Stimulated activated CD8-positive, alpha-beta memory T cell treated with anti-CD3 and anti-CD28 coated beads, Interleukin-12 subunit alpha, Interleukin-12 subunit beta, amount 100 ng/mL, for 4 hours (primary cell): ENCODE measurements at places on chromosomes 5 and 9.

- DNase-seq, result no peak
Measured at GRCh38 chr5:168377525-168377924, 86.1 kb downstream of the WWC1 start.

- no peak for DNase-seq
Measured at GRCh38 chr9:81851340-81851739, 76.9 kb upstream of the SPATA31D4 start.

GRCh38 chr9:129624168-129624759 lies 1.7 kb upstream of the NTMT1 start:
- DNase-seq, result peak; percentile 39

GRCh38 chr9:73030370-73031030 lies 77.6 kb upstream of the ALDH1A1 start:
- DNase-seq, result no peak

GRCh38 chr5:28249771-28250415 lies 1211.5 kb upstream of the CDH9 start:
- DNase-seq, result no peak

DNA sequence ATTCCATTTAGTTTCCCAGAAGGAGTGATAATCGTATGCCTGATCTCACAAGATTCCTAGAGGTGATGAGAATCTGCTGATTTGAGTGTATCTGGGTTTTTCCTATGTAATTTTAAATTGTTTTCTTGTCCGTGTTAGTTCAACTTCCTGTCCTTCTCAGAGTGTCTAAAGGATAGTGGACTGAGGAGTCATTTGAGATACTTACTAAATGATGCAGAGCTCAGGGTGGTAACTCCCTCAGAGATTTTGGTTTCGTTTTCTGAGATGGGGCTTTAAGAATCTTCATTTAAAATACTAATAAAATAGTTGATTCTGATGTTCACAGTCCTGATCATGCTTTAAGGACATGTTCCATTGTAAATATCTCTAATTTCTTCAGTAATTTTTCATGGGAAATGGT lies 30.3 kb downstream of the MELK start:
- no peak for DNase-seq

DNA sequence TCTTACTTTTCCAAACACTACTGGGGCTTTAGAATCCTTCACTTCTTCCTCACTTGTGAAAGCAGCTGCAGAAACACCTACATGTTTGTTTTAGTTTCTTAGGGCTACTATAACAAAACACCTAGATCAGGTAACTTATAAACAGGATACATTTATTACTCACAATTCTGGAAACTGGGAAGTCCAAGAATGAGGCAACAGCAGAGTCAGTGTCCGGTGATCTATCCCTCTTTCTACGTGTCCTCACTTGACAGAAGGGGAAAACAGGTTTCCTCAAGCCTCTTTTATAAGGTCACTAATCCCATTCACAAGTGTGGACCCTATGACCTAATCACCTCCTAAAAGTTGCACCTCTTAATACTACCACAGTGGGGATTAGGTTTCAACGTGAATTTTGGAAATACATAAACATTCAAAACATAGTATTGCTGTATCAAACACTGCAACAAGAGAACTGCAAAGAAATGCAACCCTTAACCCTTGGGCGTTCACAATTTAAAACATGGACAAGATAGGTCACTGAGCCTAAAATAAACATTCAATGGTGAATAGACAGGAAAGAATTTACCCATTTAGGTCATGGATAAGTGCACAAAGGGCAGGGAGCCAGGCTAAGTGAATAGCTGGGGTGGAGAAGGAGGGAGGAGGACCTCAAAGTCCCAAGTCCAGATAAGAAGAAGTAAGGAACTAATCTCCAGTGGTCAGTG lies 104.3 kb downstream of the PIK3R1 start:
- no peak for DNase-seq

- no peak for DNase-seq
Measured at GRCh38 chr9:79312686-79313421, 258.9 kb upstream of the TLE4 start.
